ENCODE measurements at places on chromosomes 1 and 21.

GRCh38 chr1:24235921-24236788, 49.1 kb upstream of the IFNLR1 start:
- DNase-seq = no peak

DNA sequence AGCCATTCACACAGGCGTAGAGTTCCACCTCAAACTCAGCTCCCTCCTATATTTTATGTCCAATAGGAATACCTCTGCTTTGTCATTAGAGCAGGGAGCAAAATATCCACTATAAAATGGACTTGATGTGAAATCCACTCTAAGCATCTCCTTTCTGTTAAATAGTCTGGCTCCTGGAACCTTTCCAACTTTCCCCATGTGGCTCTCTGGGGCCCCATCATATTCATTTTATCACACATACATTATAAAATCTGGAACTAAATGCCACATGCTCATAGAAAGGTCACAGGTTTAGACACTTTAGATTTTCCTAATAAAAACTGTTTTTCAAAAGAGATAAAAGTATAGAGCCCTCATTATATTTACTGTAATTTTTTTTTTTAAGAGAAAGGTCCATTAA, 82.1 kb downstream of the PTPN14 start:
- no peak for DNase-seq

DNA sequence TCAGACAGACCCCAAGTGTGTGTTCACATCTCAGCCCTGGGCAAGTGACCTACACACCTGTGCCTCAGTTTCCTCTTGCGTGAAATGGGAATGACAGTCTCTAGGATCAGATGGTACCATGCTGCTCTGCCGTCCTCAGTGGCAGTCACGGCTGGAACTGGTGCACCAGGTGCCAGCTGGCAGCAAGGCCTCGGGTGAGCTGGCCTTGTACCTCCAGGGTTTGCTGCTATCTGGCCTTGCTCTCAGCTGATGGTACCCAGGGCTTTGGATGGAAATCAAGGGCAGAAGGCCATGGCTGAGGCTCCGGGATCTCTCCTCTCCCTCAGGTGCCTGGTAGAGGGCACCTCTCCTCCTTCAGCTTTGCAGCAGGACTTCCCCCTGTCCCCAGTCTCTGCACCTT, 21.3 kb downstream of the TMEM201 start:
- no peak for DNase-seq

GRCh38 chr1:236193184-236193583, 50.8 kb downstream of the GPR137B start:
- DNase-seq = no peak

DNA sequence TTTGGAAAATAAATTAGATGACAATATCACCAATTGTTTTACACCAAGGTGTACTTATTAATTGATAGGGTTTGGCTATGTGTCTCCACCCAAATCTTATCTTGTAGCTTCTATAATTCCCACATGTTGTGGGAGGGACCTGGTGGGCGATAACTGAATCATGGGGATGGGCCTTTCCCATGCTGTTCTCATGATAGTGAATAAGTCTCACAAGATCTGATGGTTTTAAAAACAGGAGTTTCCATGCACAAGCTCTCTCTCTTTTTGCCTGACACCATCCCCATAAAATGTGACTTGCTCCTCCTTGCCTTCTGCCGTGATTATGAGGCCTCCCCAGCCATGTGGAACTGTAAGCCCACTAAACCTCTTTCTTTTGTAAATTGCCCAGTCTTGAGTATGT, 131.0 kb upstream of the LMO4 start:
- no peak for DNase-seq

DNA sequence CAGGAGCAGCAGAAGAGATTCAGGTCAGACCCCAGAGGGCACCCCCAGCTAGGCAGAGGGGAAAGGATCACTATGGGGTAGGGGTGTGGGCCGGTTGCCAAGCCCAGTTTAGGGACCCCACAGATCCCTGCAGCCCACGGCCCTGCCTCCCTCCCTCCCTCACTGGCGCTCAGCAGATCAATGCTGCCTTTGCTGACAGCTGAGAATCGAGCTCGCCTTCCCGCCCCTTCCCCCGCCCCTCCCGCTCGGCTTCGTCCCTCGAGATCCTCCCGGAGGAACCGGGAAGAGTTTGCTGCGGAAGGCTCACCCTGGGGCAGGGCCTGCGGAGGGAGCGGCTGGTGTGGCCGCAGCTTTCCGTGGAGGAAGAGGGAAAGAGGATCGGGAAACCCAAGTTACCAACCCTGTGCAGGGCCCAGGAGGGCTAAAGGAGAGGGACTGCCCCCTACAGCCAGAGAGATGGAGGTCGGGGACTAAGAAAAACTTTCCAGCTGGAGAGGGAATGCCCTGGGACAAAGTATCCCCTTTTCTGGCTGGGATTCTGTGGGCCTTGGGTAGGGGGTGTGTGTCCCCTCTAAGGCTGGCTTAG, 1.1 kb upstream of the KCNQ4 start:
- no peak for DNase-seq

GRCh38 chr1:11806307-11806936, 431 bp downstream of the CLCN6 start:
- no peak for DNase-seq

- no peak for DNase-seq
These were observed 32.9 kb downstream of the TP73 start for GRCh38 chr1:3685222-3685621.

GRCh38 chr1:226741009-226741408, 1.9 kb upstream of the ITPKB start:
- no peak for DNase-seq

DNA sequence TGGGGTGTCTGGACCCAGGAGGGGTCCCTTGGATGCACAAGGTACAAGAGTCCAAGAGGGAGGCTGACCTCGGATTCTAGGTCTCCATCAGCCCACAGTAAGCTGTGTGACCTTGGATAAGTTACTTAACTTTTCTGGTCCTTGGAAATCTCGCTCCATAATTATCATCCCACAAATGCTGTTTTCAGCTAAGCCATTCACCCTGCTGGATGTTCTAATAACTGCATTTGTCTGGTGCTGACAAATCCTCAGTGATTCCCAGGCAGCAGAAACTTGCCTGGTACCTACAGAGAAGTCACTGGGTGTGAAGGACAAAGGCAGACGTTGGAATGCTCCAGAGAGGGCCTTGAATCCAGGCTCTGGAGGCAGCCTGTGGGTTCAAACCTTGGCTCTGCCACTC, 89.7 kb downstream of the IGSF21 start:
- no peak for DNase-seq

GRCh38 chr1:102687383-102687782, 420.9 kb downstream of the COL11A1 start:
- no peak for DNase-seq

GRCh38 chr1:204630132-204630905, 55.2 kb downstream of the LRRN2 start:
- DNase-seq = no peak

GRCh38 chr1:45394342-45394741, 54.1 kb upstream of the MUTYH start:
- no peak for DNase-seq

DNA sequence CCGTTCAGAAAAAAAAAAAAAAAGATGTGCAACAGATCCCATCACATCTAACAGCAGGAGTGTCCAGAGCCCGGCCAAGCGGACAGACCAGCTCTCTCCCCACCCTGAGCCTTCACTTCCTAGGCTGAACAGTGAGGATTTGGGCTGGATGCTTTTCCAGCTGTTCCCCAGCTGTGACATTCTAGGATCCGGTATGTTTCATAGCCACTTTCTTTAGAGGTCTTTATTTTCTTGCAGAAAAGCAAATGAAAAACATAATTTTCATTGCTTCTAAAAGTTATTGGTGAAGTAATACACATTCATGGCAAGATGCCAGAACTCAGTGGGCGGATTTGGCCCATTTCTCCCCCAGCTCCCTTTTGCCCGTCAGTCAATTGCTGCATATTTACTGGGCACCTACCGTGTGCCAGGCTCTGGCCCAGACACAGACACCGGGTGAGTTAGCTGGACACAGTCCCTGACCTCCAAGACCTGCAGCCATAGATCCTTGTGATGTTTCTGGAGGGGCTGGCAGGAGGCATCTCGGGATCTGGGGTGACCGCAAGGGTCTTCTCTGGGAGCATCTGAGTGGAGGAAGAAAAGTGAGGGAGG, 213.7 kb upstream of the VAMP3 start:
- DNase-seq = no peak

- no peak for DNase-seq
These were observed 175.2 kb downstream of the DSCAM start for GRCh38 chr21:40671716-40672115.

GRCh38 chr1:230977761-230978490, 735 bp downstream of the TTC13 start:
- DNase-seq = peak; percentile 8

DNA sequence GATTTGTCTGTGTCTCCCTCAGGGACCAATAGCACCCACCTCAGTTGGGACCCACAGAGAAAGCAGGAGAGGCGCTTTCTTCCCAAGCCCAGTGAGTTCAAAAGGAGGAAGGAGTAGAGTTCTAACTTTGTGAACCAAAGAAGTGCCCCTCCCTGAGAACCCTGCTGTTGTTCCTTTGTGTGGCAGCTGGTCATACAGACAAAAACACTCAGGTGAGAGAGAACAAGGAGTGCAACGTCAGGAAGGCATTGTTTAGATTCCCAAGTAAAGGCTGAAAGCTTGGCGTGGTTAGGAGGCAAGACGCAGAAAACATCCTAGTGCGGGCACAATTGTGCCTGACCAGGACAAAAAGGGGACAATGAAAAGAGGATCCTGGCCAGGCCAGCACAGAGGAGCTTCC, 654.6 kb downstream of the KIF26B start:
- no peak for DNase-seq

DNA sequence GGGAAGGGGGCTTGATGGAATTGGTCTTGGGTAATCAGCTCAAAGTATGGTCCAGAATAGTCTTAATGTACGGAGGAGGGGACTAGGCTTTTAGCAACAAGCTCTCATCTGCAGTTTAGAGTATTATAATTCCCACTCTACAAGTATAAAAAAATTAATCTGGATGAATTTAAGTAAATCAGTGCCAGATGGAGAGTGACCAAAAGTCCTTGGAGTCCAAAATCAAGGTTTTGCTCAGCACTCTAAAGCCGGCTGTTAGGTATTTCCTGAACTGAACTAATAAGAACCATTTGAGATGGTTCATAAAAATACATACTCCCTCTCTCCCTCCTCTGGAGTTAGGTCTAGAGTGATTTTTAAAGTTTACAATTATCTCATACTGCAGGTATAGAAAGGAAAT, 23.7 kb downstream of the GLUL start:
- DNase-seq = no peak

GRCh38 chr1:37825506-37825905, 17.5 kb upstream of the YRDC start:
- no peak for DNase-seq

DNA sequence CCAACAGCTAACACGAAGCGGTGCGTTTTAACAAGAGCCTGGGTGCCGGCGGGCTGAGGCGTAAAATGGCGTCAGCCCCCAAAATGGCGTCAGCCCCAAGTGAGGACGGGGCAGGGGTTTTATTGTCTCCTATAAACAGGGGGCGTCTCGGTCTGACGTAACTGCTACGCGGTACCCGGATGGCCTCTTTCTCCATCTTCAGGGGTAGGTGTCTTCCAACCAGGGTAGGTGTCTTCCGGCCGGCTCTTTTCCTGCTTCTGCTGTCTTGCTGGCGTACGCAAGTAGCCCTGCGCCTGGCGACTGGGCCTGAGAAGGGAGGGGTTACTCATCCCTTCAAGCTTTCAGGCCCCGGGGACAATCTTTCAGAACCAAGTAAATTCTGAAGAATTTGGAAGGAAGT, 45.3 kb downstream of the LGR6 start:
- DNase-seq = no peak

GRCh38 chr21:41168391-41169257, 664 bp downstream of the BACE2 start:
- no peak for DNase-seq

DNA sequence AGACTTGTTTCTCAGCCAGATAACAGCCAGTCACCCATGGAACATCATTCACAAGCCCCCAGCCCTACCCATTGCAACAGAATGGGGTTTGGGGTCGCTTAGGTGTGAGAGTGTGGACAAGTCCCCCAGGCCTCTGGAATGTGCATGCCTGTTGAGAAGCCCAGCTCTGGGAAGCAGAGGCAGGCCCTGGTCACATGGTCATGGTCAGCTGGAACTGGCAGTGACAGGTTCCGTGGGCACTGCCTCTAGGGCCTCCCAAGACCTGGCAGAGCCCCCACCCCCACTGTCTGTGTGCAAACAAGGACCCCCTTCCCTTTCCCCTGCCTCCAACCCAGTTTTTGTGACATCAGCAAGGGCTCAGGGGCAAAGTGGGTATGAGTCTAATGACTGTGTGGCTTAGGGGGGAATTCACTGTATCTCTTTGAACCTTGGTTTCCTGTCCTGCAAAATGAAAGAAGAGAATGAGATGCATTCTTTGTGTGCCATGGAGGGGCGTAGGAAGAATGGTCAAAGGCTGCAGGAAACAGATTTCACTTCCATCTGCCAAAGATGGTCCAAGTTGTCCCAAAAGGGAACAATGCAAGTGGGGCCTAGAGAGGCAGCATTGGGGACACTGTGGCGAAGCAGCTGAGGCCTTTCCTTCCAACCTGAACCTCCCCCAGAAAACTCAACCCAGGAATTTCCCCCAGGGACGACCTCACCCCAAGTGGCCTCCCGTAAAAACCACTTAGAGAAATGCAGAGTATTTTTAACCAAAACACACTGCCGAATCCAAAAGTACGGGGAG, 34.7 kb upstream of the SELENON start:
- DNase-seq = no peak

DNA sequence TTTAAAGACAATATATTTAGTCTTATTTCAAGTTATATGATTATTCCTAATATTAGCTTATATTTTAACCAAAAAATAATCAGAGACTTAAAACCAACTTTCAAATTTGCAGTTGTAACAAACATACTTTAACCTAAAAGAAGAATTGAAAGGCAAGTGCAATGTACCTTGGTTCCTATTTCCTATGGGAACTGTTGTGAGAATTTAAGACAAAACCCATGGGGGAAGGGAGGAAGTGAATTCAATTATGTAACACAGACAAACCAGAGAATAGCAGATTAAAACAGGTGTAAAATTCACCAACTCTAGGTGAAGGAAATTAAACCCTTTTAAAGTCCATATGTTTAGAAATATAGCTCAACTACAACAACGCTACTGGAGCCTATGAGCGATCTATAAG, 22.6 kb upstream of the CR2 start:
- DNase-seq = no peak

GRCh38 chr1:227353186-227353585, 34.9 kb upstream of the CDC42BPA start:
- no peak for DNase-seq

- DNase-seq = no peak
These were observed 9.3 kb downstream of the RGS1 start for GRCh38 chr1:192584866-192585265.

DNA sequence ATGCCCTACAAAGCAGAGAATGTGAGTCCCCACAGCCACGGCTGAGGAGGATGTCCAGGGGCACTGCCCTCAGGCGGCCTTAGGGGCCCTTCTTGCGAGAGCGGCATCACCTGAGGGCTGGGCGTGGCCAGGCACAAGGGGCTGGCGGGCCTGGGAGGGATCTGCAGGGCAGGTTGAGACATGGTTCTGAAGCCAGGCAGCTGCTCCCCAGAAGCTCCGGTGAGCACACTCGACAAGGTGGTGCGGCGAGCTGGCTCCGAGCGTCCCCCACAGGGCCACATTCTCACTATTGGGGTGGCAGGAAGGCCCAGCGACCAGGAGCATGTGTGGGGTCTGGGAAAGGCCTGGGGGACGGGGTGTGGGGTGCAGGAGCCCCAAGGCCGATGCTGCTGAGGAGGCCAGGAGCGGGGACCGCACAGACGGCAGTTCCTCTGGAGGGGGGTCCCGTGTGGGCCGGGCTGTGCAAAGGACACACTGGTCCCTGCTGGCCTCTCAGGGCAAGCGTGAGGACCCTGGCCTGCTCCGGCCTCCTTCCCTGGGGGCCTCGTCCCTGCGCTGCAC, 47.2 kb downstream of the MORN1 start:
- no peak for DNase-seq

- no peak for DNase-seq
These were observed 1.0 kb downstream of the PAX7 start for GRCh38 chr1:18631496-18632217.
